ENCODE measurements at places on chromosomes 5 and 9.

DNA sequence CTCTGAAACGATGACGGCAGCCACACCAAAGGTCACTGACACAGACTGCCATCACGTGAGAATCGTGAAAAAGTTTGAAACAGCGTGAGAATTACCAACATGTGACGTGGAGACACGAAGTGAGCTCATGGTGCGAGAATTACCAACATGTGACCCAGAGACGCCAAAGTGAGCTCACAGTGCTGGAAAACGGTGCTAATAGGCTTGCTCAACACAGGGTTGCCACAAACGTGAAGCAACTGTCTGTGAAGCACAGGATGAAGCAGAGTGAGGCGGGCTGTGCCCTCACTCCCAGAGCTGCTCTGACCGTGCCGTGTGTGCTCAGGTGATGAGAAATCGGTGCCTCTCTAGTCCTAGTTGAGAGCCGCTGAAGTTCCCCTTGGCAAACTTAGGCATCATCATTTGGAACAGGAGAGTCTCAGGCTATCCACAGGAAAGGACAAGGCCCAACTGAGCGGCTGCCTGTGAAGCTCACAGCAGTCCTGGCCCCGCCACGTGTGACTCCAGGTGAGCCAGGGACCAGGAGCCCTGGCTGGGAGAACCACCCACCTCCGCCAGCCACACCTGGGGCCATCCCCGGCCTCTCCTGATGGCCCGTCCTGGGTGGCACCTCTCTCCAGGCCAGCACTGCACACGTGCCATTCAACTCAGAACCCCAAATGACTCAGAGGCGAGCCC lies 29.8 kb upstream of the SLC6A3 start:
- DNase-seq = peak; percentile 34

- no peak for DNase-seq
These were observed 6.3 kb upstream of the PHYKPL start for GRCh38 chr5:178238711-178239592.

DNA sequence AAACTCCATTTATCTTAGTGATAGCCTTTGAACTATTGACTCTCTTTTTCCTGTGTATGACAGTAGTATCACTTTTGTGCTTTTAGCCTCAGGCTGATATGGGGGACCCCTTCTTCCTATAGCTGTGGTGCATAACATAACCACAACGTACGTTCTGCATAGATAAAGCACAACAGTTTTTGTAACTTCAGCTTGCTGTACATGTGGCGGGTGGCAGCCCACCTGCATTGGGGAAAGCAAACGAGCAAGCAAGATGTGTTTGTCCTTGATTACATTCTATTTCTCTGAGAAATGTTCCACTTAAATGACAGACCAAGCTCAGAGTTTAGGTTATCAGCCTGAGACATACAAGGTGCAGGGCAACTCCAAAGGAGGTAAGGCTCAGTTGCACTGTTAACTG lies 309.4 kb downstream of the KDM4C start:
- DNase-seq = no peak

DNA sequence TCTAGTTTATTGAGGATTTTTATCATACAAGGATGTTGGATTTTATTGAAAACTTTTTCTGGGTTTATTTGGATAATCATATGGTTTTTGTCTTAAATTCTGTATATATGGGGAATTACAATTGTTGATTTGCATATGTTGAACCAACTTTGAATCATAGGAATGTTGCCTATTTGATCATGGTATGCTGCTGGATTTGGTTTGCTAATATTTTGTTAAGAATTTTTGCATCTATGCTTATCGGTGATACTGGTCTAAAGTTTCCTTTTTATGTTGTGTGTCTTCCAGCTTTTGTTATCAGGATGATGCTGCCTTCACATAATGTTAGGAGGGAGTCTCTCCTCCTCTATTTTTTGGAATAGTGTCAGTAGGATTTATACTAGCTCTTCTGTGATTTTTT lies 745.0 kb downstream of the PRELID2 start:
- no peak for DNase-seq

- DNase-seq = no peak
These were observed 99.4 kb downstream of the VCAN start for GRCh38 chr5:83570916-83571315.

- DNase-seq = peak; percentile 12
These were observed 1.6 kb downstream of the DMRT2 start for GRCh38 chr9:1051584-1052275.

DNA sequence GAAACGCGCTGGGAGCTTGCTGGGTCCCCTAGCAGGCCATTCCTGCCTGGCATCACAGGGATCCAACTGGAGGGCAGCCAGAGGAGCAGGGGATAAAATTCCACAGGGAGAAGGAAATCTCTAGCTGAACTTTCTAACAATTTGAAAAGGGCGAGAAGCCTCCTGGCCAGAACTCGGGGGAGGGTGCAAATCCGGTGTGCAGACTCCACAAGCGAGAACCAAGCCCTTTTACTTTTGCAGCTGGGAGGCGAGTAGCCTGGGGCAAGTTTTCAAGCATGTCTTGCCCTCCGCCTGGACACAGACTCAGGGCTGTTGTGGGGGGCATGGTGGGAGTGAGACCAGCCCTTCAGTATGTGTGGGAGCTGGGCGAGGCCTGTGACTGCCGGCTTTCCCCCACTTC lies 14.3 kb upstream of the POU5F2 start:
- DNase-seq = no peak

DNA sequence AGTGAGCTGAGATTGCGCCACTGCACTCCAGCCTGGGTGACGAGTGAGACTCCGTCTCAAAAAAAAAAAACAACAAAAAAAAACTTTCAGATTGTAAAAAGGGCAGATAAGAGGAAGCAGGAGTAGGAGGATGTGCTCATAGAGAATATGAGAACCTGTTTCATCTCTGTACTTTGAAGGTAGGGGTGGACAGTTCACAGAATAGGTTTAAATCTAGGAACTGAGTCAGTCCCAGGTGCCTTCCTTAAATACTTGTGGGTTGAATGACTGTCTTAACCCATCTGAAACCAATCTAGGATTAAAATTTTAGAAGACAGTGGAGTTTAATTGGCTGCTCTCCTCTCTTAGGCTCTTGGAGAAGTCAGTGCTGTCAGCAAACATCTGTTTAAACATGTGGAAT lies 12.4 kb downstream of the POLK start:
- peak; percentile 6 for DNase-seq

DNA sequence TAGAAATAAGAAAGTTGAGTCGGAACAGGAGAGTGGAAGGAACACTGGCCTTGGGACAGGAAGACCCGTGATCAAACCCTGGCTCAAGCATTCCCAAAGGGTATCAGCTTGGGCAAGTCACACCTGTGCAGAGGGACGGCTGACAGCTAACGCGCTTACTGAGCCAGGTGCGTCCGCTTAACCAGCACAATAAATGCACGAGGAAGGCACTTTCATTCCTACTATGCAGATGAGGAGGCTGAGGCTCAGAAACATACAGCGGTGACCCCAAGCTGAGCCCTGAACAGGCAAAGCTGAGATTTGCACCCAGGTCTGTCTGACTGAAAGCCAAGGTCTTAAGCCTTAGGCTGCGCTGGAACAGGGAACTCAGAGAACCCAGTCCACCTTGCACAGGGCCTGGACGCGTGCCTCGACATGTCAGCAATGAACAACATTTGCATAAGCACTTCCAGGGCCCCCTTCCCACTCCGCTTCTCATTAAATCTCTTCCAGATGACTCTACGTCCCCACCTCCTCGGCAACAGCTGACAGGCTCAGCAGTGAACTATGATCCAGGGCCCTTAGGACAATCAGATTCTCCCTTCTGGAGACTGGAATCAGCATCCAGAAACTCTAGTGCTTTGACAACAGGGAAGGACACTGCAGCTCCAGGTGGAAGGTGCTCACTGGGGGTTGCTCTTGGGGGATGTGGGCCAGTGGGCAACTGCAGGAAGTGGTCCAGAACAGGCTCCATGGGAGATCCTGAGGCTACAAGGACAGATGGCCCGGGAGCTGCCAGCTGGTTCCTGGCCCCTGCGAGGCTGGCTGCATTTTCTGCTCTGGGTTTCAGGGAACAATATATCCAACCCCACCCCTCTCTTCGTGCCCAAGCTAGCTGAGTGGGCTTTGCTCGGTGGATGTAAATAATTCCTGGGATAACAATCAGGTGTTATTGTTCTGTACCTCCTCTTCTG lies 35.2 kb downstream of the SH3PXD2B start:
- DNase-seq = no peak

DNA sequence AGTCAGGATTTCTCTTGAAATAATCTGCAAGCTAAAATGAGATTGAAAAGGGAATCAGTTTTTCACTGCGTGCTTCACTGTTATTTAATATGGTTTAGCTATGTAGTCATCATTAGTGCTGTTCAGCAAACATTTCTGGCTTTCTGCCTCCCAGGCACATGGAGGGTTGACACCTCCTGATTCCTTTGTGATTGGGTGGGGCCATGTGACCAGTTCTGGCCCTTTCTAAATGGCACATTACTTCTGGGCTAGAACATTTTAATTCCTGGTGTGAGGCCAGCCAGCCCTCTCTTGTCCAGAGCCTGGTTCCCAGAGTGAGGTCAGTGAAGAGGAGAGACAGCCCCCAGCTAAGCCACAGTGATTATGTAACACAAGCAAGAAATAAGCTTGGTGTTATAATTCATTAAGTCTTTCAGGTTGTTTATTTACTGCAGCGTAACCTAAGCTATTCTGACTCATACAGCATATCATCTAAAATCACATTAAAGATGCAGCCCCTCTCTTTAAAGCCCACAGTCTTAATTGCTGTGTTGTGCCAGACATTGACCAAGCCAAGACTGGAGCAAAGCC lies 17.4 kb upstream of the ARSI start:
- DNase-seq = peak; percentile 17

DNA sequence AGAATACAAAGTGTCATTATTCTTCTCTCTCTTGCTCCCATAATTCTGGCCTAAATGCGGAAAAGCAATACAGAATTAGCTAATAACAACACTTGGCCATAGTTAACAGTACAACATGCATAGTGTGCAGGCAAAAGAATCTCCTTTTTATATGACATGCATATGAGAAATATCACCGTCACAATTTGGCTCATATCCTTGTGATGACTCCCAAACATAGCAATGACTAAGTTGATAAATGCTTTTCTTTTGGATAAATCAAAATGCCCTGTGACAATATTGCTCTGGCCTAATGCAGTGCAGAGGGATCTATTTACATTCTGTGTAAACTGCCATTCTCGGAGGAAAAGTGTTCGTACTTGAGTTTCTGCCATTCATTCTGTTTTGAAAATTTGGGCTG lies 121.9 kb upstream of the GHR start:
- DNase-seq = no peak

DNA sequence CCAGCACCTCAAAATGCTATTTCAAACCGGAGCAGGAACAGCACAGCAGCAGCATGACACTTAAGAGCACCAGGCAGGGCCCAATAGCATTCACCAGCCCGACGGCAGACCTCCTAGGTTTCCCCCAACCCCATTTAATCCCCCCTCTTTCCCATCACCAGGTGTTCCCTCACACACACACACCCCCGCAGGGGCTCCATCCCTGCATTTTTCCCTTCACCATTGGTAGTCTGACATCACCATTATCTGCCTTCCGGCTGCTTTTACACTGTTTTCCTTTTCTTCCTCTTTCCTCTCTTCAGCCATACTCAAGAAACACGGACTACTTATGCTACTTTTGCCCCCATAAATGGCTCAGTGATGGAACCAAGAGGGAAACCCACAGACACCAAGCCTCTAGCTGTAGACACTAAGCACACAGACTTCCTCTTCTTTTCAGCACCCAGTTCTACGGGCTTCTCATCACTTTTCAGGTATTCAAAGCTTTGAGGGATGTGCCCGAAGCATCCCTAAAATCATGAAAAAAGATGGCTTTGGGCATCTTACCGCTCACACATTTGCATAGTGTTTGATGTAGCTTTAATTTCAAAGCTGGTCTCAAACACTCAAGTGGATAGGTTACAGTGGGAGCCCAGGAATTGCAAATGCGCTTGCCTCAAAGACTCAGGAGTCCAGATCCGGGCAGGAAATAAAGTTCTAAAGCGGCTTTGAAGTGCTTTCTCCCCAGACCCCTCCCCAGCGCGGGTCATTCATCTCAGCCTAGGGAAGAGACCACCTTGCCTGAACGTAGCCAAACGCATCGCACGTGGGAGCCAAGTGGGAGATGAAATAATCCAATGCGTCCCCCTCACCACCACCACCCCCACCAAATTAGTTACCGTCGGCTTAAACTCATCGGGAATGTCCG lies 141.5 kb downstream of the TSSK1B start:
- DNase-seq = peak; percentile 12

DNA sequence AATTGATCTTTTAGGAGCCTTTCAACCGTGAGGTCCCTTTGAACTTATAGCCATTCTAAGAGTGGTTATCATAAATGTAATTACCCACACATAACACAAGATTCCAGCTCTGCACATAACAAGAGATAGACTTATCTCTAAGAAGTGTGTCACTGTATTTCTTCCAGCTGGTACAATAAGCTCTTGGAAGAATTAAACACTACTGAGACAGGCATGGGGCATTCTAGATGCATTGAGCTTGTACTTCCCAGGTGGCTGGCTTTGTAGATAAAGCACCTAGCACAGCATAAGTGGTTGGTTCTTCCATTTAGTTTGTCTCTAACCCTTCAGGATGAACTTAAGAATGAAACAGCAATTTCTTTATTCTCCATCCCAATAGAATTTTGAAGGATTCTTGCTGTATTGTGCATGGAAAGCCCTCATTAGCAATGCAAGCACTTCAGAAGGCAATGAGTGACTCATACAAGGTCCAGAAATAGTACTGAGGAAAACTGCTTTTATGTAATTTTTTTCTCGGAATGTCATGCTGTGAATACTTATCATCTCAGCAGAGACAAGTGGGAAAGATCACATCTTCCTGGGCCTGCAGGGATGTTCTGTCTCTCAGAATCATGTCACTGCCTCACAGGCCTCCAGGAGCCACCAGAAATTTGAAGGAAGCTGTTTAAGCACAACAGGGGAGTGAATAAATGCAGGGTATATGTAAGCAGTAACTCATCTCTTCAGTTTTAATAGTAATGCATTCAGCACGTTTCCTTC lies 91.1 kb upstream of the CD180 start:
- no peak for DNase-seq

GRCh38 chr5:81825237-81825636 lies 74.3 kb upstream of the SSBP2 start:
- peak; percentile 35 for DNase-seq

- DNase-seq = no peak
These were observed 1651.5 kb downstream of the EFNA5 start for GRCh38 chr5:106019261-106019660.

GRCh38 chr9:108273988-108274387 lies 581.8 kb downstream of the ACTL7B start:
- DNase-seq = no peak

- DNase-seq = no peak
These were observed 108.3 kb downstream of the DRD1 start for GRCh38 chr5:175335691-175336090.

DNA sequence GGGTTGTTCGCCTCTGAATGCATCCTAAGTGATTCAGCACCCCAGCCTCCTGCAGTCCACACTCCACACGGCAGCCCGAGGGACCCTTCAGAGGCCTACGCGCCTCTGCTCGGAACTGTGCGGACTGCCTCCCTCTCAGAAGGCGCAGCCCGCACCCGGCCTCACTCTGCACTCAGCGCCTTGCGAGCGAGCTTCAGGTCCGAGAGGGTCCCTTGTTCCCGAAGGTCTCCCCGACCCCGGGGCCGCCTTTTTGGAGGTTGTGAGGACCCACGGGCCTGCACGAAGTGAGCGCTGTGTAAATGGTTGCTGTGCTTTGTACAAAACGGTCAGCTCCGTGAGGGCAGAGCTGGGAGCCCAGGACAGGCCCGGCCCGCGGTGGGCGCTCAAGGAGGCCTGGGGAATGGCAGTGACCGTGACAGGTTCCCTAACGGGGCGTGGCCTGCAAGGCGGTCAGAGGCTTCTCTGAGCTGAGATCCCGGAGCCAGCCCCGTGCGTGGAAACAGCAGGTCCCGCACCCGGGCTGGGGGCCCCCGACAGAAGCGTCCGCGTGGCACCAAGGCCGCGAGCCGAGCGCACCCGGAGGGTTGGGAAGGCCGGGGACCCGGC lies 698 bp upstream of the CACNA1B start:
- no peak for DNase-seq
